ENCODE measurements at places on chromosomes 7 and 10. TPM values are rescaled to one million over a fixed set of nuclear protein-coding genes. Genes with fewer than 3 reads are reported as not detected.

DNA sequence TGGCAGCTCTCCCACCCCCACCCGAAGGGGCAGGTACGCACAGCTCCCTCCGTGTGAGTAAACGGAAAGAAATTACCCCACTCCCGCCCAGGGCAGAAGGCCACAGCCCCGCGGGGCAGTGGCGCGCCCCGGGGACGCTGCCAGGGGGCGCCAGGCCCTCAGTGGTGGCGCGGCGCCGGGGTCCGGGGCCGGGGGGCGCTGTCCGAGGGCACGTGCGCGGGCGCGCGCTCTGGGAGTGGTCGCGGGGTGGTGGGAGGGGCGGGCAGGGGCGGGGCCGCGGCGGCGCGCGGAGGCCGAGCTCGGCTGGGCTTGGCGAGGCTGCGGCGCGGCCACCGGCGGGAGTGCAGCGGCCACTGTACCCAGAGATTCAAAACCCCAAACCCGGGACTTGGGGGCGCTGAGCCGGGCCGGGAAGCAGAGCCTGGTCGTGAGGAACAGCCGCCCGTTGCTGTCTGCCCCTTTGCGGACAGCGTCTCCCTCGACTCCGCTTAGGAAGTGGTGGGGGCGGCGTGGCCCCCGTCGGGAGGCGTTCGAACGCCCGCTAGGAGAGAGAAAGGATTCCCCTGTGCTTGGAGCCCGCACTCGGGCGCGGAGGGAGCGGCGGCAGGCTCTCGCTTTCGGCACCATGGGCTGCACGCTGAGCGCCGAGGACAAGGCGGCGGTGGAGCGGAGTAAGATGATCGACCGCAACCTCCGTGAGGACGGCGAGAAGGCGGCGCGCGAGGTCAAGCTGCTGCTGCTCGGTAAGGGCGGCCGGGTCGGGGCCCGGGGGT is at the start of gene GNAI1:
Gene GNAI1 (plus strand): TSS at position 296 of the 773 bp plus-strand sequence. CDS start 330 bp downstream, at position 626.
- H3K4me3 ChIP-seq: peak within 1 kb of the TSS; percentile 95
- no peaks in the 10 kb centered on the region for H3K27me3 ChIP-seq
- peaks cover 52% of the 10 kb centered on the region for H3K4me1 ChIP-seq
- DNase-seq: peak; percentile 64

DNA sequence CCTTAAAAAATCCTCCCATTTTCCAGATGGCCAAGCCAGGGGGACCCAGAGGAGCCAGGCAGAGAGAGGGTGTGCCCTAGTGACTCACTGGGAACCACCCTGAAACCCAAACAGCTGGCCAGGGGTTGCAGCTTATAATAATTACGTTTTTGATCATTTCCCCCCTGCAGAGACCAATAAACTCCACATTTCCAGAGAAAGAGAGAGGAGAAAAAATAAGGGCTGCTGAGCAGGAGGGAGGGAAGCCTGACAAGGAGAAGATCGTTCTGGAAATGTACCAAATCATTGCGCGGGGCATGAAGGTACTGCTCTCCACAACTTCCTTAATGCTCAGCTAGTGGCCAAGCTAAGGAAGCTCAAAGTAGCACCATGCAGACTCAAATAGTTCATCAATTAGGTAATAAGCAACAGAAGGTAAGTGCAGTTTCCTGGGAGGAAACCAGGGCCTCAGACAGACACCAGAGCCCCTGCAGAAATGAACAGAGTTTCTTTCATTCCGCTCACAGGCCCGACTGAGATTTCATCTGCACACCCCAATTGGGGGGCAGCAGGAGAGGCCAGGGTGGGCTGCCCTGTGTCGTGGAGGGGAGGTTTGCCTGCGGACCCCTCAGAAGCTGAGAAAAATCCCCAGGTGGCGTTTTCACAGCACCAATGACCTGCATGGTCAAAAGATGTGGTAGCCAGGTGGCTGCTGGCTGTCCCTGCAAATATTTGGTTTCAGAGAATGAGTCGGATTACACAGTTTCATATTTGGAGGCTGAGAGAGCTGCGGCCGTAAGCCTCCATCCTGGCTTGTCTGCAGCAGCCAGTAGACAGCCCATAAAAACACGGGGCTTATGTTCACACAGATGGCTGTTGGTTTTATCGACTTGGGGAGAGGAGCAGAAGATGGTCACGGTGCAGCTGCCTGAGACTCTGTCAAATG is 153.2 kb upstream of the LYZL2 start:
- H3K36me3 ChIP-seq: no peaks in the 10 kb centered on the region
- no peak overlapping the region for H3K4me3 ChIP-seq
- H3K27ac ChIP-seq: peak overlapping the region; percentile 97
- peaks cover 26% of the 10 kb centered on the region for H3K4me1 ChIP-seq
- no peaks in the 10 kb centered on the region for H3K27me3 ChIP-seq

DNA sequence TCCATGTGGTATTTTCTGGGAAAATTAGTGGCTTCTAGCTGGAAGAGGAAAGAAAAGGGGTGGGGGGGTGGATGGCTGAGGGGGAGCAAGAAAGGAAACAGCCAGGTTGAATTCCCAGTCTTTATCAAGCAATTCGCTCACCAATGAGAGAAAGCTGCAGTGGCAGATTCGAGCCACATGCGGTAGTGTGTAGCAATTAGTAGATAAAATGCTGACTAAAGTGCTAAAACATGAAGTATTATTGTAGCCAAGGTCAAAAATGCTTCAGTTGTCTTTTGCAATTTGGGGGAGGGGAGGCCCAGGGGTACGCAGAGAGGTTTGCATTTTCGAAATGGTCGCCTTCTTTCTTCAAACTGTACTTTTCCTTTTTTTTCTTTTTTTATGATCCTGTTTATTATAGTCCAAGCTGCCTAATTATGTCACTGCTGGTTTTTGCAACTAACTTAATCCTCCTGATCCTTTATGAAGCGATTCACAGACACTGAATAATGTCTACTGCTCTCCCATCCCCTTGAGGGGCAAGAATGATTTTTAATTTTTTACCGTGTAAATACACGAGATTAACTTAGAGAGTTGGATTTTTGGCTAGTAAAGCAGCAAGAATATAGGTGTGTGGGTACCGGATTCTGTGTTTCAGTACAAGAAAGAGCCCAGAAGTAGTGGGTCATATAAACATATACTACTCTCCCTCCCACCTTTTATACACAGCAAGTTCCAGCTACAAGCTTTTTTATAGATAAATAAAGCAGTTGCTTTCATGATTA is 3.6 kb upstream of the ARID5B start:
- peak overlapping the region; percentile 65 for H3K4me3 ChIP-seq
- DNase-seq: no peak
- H3K4me1 ChIP-seq: peaks cover 52% of the 10 kb centered on the region
- no peaks in the 10 kb centered on the region for H3K27me3 ChIP-seq

The MCM10 gene
- total RNA-seq: 0.08 TPM

The PEX1 gene
- total RNA-seq: 13.8 TPM

GRCh38 chr7:3042861-3043489 is 692 bp downstream of the CARD11 start:
- peaks cover 54% of the 10 kb centered on the region for H3K27me3 ChIP-seq
- no peak overlapping the region for H3K27ac ChIP-seq
- no peaks in the 10 kb centered on the region for H3K36me3 ChIP-seq

DNA sequence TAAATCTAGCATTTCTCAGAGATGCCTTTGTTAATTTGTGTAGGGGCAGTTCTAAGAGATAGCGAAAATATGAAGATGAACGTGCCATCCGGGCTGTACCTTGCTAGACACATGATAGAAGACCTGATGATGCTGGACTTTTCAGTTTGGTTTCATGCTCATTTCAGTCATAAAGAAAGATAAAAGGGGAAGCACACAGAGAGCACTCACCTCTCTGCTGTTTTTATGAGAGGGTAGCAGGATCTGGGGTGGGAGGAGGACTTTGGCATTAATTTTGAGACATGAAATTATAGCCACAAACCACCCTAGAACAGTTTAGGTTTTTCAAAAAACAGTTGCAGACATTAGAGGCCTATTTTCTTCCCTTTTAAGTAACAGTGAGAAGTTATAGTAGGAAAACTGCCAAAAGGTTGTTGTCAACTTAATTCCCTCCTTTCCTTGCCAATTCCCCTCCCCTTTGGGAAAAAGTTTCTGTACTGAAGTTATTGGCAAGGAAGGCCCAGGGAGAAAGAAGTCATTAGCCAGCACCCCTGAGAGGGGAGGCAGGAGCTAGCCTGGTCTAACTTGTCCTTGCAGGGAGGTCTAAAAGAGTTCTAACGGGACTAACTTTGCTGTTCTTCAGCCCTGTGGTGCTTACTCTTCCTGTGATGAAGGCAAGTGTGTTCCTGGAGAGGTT is 2.6 kb downstream of the ST7 start:
- H3K4me3 ChIP-seq: peak overlapping the region; percentile 92
- H3K36me3 ChIP-seq: no peaks in the 10 kb centered on the region

DNA sequence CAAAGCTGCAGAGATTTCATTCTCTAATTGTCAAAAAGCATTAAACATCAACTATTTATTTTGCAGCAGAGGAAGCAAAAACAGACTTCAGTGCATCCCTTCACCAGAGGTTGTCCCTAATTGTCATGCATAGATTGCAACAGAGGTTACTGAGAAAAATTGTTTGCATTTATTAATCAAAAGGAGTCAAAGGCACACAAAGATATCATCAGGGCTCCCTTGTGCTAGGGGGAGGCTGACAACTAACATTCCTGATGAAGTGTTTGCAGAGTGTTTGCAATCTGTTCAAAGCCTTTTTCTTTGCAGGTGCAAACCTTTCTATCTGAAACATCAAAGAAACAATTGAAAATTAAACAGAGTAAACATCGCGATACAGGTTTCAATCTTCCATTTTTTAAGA is 227.5 kb downstream of the TEX36 start:
- no peak overlapping the region for H3K27ac ChIP-seq

DNA sequence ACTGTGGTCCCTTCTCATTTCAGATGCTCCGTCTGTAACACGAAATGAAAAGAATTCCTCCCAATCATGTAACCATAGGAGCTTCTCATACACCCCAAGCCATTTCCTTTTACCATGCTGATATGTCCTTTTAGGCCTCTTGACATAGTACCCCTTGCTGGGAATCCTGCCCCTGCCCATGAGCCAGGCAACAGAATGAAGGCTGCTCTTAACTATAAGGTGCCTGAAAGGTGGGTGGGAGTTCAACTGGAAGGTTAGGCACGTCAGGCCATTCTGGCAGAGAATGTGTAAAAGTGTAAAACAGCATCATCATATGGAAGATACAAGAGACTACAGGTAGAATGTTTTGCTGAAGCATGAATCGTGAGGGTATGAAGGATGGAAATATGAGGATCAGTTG is 22.5 kb downstream of the IL2RA start:
- H3K4me3 ChIP-seq: no peak overlapping the region
- H3K27me3 ChIP-seq: peaks cover 8% of the 10 kb centered on the region
- H3K36me3 ChIP-seq: no peaks in the 10 kb centered on the region

The SAP25 gene
- total RNA-seq: 1.1 TPM

- H3K27me3 ChIP-seq: peaks cover 81% of the 10 kb centered on the region
- no peak for DNase-seq
- H3K27ac ChIP-seq: no peak overlapping the region
Measured at GRCh38 chr10:14184841-14185315, 145.8 kb downstream of the FRMD4A start.

The ARMC3 gene
- not detected for total RNA-seq

DNA sequence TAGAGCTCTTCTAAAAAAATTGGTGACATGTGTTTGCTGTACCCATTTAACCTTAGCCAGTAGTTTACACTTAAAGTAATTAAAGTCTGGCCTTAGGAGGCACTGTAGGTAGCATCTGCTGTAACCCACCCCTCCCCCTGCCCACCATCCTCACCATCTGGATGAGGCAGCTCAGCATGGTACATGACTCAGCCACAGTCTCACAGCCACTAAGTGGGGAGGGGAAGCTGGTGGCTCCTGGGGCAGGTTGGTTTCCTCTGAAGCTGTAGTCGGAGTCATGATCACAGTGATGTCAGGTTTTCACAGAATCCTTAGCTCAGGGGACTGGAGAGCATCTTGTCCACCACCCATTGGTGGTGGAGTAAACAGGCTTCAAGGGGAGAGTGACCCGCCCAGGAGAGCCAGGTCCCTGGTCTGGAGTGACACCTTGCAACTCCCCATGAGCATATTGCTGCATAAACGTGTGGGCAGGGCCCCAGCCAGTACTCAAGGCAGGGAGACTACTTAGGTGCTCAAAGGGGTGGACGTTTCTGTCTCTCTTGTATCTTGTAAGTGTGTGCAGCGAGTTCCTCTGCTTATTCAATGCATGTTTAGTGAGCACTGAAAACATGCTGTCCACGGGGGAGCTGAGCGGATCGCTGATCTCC is 125.9 kb downstream of the GRK5 start:
- no peaks in the 10 kb centered on the region for H3K27me3 ChIP-seq
- peak overlapping the region; percentile 93 for H3K27ac ChIP-seq
- H3K4me3 ChIP-seq: no peak overlapping the region
- peaks cover 81% of the 10 kb centered on the region for H3K4me1 ChIP-seq
- peaks cover 6% of the 10 kb centered on the region for H3K36me3 ChIP-seq

GRCh38 chr7:115558161-115558560 is 472.4 kb downstream of the TFEC start:
- no peaks in the 10 kb centered on the region for H3K36me3 ChIP-seq
- no peaks in the 10 kb centered on the region for H3K4me1 ChIP-seq
- no peak overlapping the region for H3K27ac ChIP-seq
- no peak overlapping the region for H3K4me3 ChIP-seq

- no peak overlapping the region for H3K4me3 ChIP-seq
- no peaks in the 10 kb centered on the region for H3K27me3 ChIP-seq
- peak overlapping the region; percentile 47 for H3K27ac ChIP-seq
- DNase-seq: no peak
- no peaks in the 10 kb centered on the region for H3K36me3 ChIP-seq
- peaks cover 47% of the 10 kb centered on the region for H3K4me1 ChIP-seq
Measured at GRCh38 chr7:36264123-36264801, 111.2 kb downstream of the EEPD1 start.
